ENCODE measurements at places on chromosomes 11 and 22.

DNA sequence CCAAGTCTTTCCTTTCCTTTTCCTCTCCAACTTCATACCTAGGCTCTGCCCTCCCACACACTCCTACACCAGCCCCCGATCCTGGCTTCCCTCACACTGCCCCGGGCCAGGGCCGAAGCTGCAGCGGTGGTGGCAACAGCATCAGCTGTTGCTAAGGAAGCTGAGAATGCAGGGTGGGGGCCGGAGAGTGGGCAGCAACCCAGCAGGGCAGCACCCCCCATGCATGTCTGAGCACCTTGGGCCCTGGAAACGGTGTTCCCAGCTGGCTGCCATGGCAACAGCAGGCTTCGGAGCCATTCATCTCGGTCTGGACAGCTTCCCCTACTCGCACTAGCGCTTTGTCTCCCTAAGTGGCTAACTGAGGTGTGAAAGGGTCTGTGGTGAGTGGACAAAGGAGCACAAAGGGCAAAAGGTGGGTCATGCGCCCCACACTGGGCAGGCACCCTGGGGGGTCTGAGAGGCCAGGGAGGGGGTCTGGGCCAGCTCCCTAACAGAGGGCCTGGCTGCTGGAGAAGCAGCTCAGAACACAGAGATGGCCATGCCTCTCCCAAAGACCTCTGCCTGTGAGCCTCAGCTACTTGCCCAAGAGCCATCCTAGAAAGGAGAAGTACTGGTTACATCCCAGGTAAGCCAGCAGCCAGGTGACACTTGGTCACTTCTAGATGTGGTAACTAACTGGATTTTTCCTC is 42.1 kb upstream of the JAM3 start:
- DNase-seq: peak; percentile 52

GRCh38 chr22:29907753-29908515 is 25.0 kb downstream of the MTMR3 start:
- no peak for DNase-seq

DNA sequence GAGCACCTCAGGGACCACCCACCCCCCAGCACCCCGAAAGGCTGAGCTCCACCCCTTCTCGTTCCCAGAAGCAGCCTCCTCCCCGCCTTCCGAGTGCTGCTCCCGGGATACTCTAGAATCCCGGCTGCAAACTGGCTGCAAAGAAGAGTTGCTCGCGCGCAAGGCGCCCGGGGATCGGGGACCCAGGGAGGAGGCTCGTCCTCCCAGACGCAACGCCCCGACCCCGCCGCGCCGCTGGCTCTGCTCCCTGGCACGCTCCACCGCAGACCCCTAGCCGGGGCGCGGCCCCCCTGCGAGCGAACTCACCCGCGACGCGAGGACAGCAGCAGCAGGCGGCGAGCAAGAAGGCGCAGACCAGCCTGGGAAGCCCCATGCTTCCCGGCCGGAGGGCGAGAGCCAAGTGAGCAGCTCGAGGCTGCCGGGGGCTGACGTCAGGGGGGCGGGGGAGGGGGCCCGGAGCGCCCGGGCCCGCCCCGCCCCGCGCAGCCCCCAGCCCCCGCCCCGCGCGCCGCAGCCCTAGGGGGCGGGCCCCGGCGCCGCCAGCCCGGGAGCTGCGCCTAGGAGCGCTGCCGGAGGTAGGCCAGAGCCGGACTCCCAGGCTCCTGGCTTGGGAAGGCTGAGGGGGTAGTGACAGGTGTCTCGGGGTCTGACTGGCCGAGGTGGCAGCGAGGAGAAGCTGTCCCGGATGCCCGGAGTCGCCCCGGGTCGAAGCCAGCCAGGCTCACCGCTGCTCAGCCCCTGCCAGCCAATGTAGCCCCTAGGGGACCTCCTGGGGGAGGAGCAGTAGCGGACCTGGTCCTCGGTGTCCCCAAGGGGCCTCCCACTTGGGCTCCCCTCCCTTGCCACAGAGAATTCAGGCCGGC is at the start of gene MCAM:
TSS of gene MCAM (minus strand) at position 402 of the 863 bp plus-strand sequence. CDS start at position 373, 29 bp downstream.
- no peak for DNase-seq

- DNase-seq: no peak
These were observed 847.3 kb downstream of the JRKL start for GRCh38 chr11:97237151-97237550.

DNA sequence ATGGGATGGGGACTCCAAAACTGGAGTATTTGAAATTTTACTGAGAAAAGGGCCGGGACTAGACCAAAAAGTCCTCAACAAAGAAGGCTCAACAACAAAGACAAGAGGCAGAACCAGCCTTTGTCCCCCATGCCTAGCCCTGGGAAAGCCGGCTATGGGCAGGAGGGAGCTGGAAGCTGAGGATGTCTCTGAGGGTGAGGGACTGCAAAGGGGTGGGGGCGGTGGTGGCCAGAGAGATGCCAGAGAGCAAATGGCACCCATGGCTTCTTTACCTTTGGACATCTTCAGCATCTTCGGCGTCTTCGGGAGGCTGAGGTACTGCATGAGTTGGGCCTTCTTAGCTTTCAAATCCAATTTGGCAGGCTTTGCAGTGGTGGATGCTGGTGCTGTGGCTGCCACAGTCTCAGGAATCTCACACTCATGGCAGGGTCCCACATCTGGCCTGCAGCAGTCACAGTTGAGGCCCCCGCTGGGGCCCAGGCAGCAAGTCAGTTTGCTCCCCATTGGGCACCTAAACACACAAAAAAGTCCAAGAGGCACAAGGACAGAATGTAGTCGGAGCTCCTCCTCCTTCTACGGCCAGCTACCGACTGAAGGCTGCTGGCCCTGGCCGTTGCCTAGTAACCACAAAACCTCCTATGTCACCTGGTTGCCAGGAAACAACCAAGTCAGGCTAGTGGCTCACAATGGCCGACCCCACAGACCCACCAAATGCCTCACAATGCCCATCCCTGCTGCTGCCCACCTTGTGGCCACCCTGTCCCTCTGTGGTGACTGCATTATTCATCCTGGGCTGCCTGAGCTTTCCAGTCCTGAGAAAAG is at the start of gene C22orf42:
TSS of gene C22orf42 (minus strand) at position 592 of the 822 bp plus-strand sequence. CDS start at position 504, 88 bp downstream.
- DNase-seq: no peak

DNA sequence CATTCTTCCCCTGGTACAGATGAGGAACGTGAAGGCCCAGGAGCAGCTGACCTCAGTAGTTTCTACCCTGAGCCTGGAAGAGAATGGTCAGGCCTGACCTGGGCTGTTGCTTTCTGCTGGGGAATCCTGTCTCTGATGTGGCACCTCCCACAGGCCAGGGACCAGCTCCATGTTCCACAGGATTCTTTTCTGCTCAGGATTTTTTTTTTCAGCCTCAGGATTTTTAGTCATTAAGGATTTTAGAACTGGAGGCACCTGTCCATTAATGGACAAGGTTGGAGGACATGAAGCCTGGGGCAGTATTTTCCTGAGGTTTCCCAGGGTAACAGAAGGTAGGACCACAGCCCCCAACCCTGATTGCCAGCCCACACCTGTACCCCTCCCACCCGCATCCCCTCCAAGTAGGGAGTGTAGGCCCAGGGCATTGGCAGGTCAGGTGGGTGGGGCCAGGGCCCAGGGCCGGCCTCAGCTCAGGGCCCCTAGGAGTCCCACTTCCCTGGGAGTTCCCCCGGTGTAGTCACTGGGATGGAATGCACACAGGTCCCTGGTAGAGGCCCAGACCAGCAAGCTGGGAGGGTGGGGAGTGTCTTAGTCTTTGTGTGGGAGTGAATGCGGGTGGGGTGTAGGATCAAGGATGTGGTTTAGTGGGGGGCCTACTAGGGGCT is 16.1 kb downstream of the BIK start:
- no peak for DNase-seq

DNA sequence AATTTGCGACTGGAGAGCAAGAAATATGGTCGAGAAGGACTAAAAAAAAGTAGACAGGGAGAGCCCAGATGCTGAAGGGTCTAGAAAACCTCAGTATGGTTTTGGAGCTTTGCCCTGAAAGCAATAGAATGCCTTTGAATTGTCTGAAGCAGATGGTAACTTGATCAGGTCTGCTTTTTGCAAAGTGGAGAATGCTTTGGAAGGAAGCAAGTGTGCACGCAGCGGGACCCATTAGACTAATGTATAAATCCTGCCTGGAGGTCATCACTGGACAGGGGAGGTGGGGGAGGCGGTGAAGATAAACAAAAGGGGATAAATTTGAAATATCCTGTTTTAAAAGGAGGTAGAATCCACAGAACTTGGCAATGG is 757 bp upstream of the HINFP start:
- no peak for DNase-seq

DNA sequence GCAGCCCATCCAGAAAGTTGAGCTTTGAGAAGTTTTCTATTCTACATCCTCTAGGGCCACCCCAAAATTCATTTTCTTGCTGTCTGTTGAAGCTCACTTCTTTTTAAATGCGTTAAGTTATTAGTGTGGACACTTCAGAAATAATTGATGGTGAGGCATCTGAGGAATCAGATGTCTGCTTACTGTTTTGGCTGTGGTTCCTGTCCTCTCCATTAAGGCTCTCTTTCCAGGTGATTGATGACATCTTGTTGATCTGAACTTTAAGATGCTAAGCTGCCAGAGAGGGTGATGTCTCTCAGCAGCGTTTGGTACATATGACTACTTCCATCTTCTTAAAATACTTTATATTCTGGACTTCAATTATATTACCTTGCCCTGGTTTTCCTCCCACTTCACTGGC is 45.2 kb downstream of the FAT3 start:
- DNase-seq: no peak

- no peak for DNase-seq
These were observed 42.8 kb upstream of the YWHAH start for GRCh38 chr22:31901388-31902137.

DNA sequence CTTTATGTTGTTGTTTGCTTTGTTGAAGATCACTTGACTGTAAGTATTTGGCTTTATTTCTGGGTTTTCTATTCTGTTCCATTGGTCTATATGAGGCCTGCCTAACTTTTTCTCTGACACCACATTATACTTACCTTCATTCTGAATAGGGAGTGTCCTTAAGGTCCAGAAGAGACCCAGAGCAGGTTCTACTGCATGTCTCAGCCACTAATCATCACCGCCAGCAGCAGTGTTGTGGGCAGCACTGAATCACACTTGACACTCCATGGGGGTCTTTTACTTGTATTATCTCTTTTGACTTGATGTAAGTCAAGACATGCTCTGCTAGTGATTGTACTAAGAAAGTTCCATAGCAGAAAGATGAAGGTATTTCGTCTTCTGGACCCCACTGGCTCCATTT is 274.9 kb downstream of the TENM4 start:
- no peak for DNase-seq

GRCh38 chr11:9210922-9211320 is 54.2 kb downstream of the DENND5A start:
- DNase-seq: no peak

- no peak for DNase-seq
These were observed 23.7 kb downstream of the PAK1 start for GRCh38 chr11:77450227-77450626.

GRCh38 chr22:20153945-20154344 is 3.1 kb upstream of the CCDC188 start:
- no peak for DNase-seq

DNA sequence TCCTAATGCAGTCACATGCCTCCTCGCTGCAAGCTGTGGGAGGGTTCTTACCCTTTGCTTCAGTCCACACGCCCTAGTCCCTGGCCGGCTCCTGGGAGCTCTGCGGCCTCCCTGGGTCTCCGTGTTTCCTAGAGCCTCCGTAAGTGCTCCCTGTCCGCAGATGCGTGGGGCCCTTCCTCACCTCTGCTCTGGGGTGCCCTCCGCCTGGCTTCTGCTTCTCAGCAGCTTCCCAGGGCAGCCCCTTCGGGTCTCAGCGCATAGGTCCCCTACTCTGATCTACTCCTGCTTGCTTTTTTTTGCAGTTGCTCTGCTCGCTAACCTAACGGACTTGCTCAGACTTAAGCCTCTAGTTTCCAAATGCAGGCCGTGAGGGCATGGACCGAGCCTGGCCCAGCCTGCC is 22.4 kb downstream of the CAPN1 start:
- no peak for DNase-seq

- no peak for DNase-seq
These were observed 12.0 kb upstream of the EFCAB6 start for GRCh38 chr22:43823911-43824665.

DNA sequence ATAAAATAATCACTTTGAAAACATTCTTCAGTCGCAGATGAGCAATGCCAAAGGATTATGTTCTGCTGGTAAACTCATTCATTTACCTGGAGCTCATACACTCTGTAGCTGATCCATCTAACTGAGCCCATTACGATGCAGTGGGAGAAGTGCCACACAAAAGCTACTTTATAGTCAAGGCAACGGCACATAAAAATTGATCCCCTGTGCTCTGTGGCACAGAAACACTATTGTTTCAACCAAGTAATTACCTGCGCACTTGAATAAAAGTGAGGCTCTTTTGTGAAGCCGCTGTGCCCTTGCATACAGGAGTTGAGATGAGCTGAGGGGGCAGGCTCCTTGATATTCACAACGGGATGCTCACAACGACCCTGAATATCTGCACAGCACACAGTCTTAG is 7.2 kb downstream of the DKK3 start:
- DNase-seq: peak; percentile 91

DNA sequence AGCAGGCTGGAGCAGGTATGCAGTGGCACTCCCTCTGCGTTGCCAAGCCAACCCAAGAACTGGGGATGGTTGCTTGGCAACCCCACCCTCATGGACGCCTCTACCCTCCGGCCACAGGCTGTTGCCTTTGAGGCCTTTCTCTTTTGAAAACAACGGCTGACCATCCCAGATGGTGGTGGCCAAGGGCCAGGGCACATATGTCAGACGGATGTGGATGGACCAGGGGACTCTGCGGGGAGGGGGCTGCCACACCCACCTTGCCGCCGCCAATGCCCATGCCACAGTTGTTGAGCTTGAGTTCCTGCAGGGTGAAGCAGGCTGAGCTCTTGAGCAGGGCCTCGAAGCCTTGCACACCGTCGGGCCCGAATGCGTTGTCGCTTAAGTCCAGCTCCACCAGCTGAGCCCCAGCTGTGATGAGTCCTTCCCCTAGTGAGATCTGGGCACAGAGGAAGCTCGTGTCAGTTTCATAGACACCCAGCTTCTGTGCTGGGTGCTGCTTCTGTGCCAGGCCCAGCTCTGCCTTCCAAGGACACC is 21.5 kb downstream of the RANGAP1 start:
- DNase-seq: no peak

- peak; percentile 39 for DNase-seq
These were observed 49.5 kb downstream of the LGR4 start for GRCh38 chr11:27423125-27423524.
